ENCODE measurements at places on chromosomes 6 and 20. TPM values are rescaled to one million over a fixed set of nuclear protein-coding genes. Genes with fewer than 3 reads are reported as not detected.
A peak's percentile ranks its signal among the peaks of the same experiment; 100 is the strongest.

DNA sequence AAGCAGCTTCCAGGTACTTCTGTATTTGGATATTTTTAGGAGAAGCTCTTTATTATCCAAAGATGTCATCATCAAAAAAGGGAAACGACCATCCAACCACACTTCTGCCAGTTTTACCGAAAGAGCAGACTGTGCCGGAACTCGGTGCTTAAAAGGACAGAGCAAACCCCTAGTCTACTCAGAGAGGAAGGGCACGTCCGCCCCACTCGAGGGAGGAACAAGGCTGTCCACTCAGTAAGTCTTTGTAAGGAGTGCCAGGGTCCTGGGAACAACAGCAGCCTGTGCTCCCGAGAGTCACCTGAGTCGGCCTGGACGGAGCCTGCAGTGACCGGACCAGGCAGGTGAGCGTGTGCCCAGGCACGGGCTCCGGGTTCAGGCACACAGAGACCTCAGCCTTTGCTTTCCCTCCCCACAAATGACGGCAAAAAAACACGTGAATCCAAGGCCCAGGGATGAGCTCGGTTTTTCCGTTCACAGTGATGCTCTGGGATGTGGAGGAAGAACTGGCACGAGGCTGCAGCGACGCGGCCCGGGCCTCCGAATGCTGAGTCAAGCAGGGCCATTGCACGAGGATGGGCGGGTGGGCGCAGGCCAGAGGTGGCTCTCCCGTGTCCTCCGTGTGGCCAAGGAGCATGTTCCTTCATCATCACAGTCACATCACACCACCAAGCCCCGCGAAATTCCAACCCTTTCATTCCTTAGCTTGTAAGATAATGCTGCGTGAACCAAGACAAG is 17.4 kb upstream of the SLCO4A1 start:
- peaks cover 20% of the 10 kb centered on the region for H3K4me1 ChIP-seq
- no peaks in the 10 kb centered on the region for H3K27me3 ChIP-seq
- H3K36me3 ChIP-seq = no peaks in the 10 kb centered on the region
- no peak for DNase-seq
- peak overlapping the region; percentile 98 for H3K27ac ChIP-seq

DNA sequence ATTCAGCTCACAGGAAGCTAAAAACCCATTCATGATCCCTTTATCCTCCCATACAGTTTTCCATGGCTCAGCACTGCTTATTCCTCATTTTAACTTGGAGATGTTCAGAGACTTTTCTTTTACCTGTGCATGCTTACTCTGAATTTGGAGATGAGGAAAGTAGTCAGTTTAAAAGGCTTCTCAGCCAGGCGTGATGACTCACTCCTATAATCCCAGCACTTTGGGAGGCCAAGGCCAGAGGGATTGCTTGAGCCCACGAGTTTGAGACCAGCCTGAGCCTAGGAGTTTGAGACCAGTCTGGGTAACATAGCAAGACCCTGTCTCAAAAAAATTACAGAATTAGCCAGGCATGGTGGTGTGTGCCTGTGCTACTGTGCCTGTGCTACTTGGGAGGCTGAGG is 30.3 kb upstream of the TMEM217 start:
- H3K27me3 ChIP-seq = no peaks in the 10 kb centered on the region
- H3K4me1 ChIP-seq = peaks cover 16% of the 10 kb centered on the region
- no peaks in the 10 kb centered on the region for H3K36me3 ChIP-seq
- no peak overlapping the region for H3K4me3 ChIP-seq

DNA sequence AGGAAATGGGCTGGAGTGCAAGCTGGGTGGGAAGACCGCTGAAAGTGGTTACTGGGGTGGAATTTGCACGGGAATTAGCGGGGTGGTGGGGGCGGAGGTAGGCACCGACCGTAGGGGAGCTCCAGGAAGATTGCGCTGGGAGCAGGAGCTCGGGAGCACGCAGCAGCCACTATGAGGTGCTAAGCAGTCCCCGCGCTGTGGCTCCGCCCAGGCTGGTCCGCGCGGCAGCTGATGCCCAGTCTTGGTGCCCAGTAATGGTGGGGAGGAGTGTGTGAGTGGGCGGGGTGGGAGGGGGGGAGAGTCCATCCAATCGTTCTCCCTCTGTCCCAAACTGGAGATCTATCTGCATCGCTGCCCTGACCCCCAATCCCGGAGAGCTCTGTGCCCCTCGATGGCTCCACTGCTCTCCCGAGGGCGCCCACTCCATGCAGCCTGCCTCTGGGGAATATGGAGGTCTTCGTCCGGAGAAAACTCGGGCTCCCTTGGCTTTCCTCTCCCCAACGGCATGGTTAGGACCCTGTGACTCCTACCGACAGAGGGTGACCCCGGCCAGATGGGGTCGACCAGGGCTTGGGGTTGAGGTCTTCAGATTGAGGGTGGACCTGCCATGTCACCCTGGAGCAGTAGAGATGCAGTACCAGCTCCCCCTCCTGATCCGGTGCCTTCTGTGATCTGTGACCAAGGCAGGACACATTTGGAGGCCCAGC is 5.3 kb downstream of the TP53TG5 start:
- no peaks in the 10 kb centered on the region for H3K27me3 ChIP-seq
- no peak overlapping the region for H3K27ac ChIP-seq
- H3K4me1 ChIP-seq = no peaks in the 10 kb centered on the region
- H3K4me3 ChIP-seq = no peak overlapping the region
- no peak for DNase-seq

GRCh38 chr20:54759589-54759988 is 284.2 kb downstream of the DOK5 start:
- H3K4me3 ChIP-seq = no peak overlapping the region
- no peaks in the 10 kb centered on the region for H3K4me1 ChIP-seq
- no peak for DNase-seq
- H3K27ac ChIP-seq = no peak overlapping the region

- no peaks in the 10 kb centered on the region for H3K36me3 ChIP-seq
- H3K27ac ChIP-seq = no peak overlapping the region
- no peaks in the 10 kb centered on the region for H3K4me1 ChIP-seq
These were observed 161.3 kb downstream of the THBS2 start for GRCh38 chr6:169092375-169092774.

DNA sequence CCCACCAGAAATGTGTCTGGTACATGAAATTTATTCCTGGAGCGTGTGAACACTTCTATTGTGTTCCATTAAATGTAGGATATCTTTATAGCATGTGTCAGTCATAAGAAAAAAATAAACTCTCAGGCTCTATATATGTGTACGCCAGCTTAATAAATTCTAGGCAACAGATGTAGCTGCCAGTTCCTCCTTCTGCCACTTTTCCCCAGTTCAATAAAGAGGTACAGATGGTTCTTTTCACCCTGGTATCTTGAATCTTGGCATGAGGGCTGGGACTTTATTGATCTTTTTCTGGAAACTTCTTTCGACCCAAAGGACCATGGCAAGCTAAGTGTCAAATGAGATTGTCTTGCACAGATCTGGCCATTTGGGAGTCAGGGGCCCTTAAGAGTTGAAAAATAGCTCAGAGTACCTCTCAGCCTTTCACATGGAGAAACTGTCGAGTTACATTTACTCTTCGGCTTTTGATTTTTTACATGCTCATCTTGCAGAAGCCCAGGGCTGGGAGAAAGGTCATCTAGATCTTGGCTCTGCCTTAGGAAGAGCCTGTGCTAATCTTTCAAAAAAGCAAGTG is 240.9 kb downstream of the DOK5 start:
- no peaks in the 10 kb centered on the region for H3K36me3 ChIP-seq
- H3K4me1 ChIP-seq = no peaks in the 10 kb centered on the region
- no peak overlapping the region for H3K27ac ChIP-seq
- DNase-seq = no peak
- no peak overlapping the region for H3K4me3 ChIP-seq
- H3K27me3 ChIP-seq = no peaks in the 10 kb centered on the region

DNA sequence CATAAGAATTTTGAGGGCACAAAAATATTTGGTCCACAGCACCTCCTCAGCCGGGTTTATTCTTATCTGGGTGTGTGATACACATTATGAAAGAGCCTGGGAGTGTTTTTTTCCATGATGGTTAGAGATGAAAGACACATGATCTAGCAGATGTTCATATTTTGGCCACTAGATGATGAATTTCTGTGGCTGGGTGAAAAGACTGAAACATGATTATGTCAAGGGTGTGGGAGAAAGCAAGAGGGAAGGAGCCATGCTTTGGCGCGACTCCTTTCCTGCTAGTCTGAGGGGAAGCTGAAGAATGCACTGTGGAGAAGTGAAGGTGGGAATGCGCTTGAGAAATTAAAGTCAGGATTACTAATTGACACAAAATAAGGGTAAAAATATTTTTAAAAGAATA is 102.3 kb downstream of the SH3BGRL2 start:
- H3K4me1 ChIP-seq = no peaks in the 10 kb centered on the region
- H3K27ac ChIP-seq = no peak overlapping the region
- no peak overlapping the region for H3K4me3 ChIP-seq
- DNase-seq = no peak
- H3K27me3 ChIP-seq = no peaks in the 10 kb centered on the region

DNA sequence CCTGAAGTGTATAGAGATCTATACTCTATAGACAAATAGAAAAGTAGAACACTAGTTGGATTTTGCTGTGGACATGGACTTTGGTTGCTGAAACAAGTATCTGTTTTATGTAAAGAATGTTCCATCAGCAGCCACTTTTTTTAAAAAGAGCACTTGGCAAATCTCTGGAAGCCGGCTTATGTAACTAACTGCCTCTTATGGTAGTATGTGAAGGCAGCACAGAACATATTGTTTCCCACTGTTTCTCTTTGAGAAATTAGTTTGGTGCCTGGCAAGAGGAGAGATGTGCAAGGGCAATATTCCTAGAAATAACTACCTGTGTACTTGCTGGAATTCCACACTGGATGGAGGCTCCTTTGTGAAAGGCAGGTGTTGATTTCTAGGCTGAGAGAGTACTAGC is 242.3 kb upstream of the PREP start:
- H3K27ac ChIP-seq = no peak overlapping the region
- DNase-seq = no peak
- H3K27me3 ChIP-seq = no peaks in the 10 kb centered on the region
- no peak overlapping the region for H3K4me3 ChIP-seq
- no peaks in the 10 kb centered on the region for H3K36me3 ChIP-seq

Gene CST4
- polyA plus RNA-seq = not detected

Gene NAA20
- 115 TPM for polyA plus RNA-seq

Gene SIRPD
- polyA plus RNA-seq = not detected

Gene SIGLEC1
- 4.8 TPM for polyA plus RNA-seq

Gene FERMT1
- polyA plus RNA-seq = 18.2 TPM

Gene TPBG
- 1.7 TPM for polyA plus RNA-seq

Gene STMND1
- polyA plus RNA-seq = not detected

Gene CLPSL2
- not detected for polyA plus RNA-seq

Gene TCF21
- polyA plus RNA-seq = 2.6 TPM

Gene EPB41L1
- polyA plus RNA-seq = 46.8 TPM
